ENCODE measurements at places on chromosomes 13 and 19.

DNA sequence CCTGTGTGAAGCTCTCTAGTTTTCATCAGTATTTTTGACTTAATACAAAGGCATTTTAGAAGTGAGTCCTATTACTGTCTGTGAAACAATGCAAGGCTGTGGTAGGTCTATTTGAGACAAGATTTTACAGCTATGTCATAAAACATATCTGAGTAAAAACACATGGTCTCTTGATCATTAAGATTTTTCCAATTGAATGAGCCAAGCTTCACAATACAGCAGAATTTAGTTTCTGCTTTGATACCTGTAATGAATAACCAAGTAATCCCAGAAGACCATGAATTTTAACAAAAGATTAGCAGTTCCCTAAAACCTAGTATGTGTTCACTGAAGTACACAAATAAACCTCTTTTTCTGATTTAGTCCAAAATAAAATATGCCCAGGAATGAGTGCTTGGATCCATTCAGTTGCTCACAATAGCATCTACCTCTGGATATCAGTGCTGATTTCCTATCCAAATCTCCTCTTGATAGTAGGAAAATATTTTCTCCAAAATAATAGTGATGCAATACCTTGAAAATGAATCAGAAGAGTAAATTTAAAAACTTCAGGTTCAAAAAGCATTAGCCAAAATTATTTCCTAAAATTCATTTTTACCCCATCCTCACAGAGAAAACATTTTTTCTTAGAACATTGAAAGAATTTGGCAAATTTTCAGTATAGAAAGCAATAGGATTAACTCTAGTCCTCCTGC, 533.5 kb upstream of the SGCG start:
- DNase-seq, result no peak

DNA sequence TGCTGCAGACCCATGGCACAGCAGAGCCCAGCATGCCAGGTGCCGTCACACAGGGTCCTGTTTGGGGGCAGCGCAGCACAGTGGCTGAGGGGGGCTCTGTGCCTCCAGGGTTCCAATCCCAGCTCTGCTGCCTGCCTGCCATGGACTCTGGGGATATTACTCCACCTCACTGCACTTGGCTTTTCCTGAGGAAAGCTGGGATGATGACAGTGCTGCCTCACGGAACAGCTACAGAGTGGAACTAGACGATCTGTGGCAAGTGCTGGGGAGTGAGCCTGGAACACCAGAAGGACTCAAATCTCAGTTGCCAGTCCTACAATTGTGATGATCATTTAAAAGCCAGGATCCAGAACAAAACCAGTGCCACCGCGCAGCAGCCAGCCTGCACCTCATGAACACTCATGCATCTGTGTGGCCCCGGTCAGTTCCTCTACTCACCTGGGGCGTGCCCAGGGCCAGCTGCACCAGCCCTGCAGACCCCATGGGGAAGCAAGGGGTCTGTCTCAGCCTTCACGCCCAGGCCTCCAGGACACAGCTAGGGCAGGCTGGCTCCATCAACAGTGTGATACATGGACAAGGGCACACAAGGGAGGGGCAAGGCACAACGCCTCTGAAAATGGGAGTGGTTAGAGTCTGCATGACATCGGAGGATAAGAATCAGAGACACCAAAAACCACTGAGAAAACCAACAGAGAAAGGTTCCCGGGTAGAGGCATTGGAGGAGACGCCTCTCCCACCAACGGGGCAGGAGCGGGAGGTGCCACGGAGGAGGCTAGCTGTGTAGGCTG, 55.2 kb downstream of the ATP7B start:
- peak; percentile 73 for DNase-seq

GRCh38 chr19:5954293-5954692, 23.6 kb downstream of the RANBP3 start:
- no peak for DNase-seq

- no peak for DNase-seq
Observed at GRCh38 chr13:65584126-65584525, 1646.0 kb downstream of the PCDH9 start.

- DNase-seq, result no peak
Observed at GRCh38 chr13:33129886-33130285, 113.7 kb downstream of the KL start.
